ENCODE measurements at places on chromosomes 1 and 21.

GRCh38 chr1:119431836-119432235, 16.9 kb downstream of the HSD3B2 start:
- no peak for DNase-seq

DNA sequence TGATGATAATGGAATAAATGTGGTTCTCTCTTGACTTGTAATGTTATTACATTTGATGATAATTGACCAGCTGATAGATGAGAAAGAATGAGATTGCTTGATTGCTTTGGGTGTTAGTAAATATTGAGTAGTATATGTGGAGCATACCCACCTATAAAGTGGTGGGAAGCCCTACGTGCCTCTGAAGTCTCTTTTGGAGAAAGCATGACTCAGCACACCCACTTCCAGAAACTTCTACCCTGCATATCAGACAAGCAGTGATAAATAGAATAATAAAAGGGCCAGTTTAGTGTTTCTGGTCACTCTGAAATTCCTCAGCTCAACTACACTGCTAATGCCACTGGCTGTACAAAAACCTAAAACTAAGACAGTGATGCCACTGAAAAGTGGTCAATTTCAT, 288.8 kb downstream of the ZNF648 start:
- no peak for DNase-seq

GRCh38 chr1:183807549-183808168, 2.7 kb downstream of the RGL1 start:
- DNase-seq, result no peak

- DNase-seq, result no peak
Observed at GRCh38 chr1:68675336-68675735, 178.5 kb upstream of the DEPDC1 start.

All from activated T-helper 2 cell treated with anti-CD3 and anti-CD28 coated beads, Interferon-gamma antibody, Interleukin-2, Interleukin-4, amounts not matched to agents 10 μg/mL and 5 μg/mL and 100 μg/mL, durations not matched to agents 14 hours and 24 hours and 36 hours (primary cell).